ENCODE measurements at places on chromosomes 5 and 9.

DNA sequence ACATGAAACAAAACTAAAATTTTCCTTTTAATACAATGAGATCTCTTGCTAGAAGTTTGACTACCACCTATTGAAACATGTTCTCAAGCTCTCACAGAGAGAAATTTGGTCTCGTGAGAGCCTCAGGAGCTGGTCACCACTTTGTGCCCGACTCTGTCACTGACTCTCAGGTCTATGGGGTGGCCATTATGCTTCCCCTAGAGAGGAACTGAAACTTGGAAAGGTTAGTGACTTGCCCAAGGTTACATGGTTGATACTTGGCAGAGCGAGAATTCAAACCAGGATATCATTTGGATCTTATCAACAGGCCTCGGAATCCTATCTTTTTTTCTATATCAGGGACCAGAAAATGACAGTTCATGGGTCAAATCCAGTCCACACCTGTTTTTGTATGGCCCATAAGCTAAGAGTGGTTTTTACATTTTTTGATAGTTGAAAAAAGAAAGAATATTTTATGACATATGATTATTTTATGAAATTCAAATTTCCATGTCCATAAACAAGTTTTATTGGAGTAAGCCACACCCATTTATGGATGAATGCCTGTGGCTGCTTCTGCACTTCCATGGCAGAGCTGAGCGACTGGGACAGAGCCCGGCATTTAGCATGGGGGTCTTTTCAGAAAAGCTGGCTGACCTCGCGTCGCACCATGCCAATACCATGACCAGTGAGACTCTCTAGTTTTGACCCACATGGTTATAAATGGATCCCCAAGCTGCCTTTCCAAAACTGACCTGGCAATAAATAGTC lies 44.8 kb upstream of the EQTN start:
- DNase-seq: no peak

DNA sequence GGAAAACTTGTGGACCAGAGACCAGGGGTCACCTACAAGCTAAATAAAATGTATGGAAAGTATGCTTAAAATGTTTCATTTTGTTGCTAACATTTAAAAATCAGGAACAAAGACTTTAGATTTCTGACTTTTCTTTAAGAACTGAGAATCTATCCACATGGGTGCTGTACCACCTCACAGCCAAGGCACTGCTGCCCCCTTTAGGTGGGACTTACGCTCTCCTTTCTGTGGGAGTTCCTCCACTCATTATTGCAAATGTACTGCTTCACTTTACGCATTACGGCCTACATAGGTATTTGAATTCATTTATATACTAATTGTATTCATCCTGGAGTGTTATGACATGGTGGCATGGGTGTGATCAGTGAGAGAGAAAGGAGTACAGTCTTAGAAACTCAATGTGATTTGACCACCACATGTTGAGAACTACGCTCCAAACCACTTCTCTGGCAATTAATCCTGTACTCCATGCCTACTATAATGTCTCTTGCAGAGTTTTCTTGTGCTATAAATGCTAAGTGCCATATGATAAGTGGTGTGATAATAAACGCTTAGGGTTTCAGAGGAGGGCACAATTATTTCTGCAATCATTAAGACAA lies 24.7 kb upstream of the CETN3 start:
- peak; percentile 64 for DNase-seq

- no peak for DNase-seq
These were observed 446.2 kb downstream of the ELAVL2 start for GRCh38 chr9:23379842-23380241.

DNA sequence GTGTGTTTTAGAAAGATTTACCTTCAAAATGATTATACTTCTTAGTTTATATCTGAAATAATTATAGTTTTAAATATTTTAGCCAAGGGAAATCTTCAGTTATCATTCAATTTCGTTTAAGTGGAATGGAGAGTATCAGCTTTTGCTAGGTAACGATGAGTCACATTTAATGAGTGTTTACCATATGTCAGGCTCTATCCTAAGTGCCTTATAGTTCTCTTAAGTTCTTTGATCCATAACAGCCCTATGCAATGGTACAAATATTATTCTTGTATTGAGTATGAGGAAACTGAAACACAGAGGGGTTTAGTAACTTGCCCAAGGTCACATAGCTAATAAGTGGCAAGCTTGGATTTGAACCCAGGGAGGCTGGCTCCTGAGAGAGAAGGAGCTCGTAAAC lies 37.5 kb upstream of the SHB start:
- DNase-seq: no peak

GRCh38 chr5:153513156-153513555 lies 22.7 kb downstream of the GRIA1 start:
- DNase-seq: no peak

DNA sequence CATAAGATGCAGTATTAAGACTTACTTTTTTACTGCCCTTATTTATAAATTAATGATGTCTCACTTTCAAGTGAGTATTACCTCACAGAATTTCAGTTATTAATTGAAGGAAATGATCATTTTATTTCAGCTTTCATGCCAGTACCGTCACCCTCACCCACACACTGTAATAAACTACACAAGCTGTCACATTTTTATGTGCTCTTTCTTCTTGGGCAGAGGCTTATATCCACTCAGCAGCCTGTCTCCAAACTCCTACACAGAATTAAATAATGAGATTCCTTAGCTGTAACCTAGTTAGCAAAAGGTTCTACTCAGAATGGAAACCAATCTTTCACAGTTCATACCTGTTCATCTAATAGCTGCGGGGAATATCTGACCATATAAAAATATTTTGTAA lies 1915.8 kb upstream of the CDH6 start:
- DNase-seq: no peak
